ENCODE measurements at places on chromosomes 11 and 22.

DNA sequence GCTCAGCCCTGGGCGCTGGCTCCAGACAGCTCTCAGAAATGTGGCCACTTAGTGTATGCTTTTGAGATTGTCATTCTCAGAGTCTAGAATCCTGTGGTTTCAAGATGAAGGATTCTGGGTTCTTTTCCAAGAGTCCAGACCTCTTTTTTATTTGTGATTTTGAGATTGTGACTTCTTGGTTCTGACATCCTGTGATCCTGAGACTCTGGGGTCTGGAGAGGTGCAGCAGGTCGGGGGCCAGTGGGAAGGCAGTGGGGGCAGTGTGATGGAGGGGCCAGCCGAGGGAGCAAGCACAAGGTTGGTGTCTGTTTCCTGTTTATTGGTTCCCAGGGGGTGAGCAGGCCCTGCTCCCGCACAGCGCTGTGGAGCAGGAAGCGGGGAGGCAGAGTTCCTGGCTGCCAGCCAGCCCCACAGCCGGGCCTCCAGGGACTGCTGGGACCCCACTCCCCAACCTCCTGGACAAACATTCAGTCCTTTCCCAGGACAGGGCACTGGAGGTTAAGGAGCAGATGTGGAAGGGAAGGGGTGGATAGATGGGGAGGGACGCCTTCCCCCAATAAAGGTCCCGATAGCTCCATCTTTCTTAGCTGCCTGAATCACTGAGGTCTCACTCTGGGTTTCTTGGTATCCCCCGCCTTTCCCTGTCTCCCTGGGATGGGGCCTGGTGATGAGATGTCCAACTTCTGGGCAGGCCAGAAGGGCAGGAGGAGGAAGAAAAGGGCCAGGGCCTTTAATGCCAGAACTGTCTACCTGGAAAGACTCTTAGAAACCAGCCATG is 13.7 kb downstream of the ARHGEF17 start:
- no peak for DNase-seq

GRCh38 chr11:108237058-108237481 is 14.2 kb downstream of the ATM start:
- DNase-seq: no peak

DNA sequence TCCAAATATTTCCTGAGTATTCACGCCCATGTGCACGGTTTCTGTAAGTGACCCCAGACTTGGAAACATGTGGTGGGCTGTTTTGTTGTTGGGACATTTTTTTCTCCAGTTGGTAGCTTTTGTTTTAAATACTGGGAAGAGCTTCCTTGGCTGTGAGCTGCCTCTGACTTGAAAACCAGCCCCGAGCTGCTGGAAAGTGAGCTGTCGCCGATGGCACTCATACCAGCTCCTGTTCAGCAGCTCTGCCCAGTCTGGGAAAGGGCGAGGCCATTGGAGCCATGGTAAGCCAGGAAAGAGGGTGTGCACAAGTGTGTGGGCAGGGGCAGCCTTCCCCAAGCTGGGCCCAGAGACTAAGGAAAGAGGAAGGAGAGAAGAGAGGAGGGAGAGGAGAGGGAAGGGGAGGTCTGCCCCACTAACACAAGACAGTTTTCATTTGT is 3.2 kb upstream of the FLI1 start:
- DNase-seq: no peak

- no peak for DNase-seq
These were observed 33.8 kb downstream of the TXN2 start for GRCh38 chr22:36447632-36448031.

DNA sequence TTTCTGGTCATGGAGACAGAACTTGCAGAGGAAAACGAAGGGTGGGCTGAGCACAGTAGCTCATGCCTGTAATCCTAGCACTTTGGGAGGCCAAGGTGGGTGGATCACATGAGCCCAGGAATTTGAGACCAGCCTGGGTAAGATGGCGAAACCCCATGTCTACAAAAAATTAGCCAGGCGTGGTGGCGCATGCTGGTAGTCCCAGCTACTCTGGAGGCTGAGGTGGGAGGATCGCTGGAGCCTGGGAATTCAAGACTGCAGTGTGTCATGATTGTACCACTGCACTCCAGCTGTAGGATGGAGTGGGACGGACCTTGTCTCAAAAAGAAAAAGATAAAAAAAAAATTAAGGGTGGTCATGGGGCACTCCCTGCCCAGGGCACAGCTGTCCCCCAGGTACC is 5.9 kb downstream of the SERPINH1 start:
- no peak for DNase-seq

GRCh38 chr11:67415501-67416304 is at the start of gene CARNS1:
Gene CARNS1 (plus strand): TSS chr11:67415678. CDS start chr11:67416200, 522 bp downstream.
- no peak for DNase-seq

DNA sequence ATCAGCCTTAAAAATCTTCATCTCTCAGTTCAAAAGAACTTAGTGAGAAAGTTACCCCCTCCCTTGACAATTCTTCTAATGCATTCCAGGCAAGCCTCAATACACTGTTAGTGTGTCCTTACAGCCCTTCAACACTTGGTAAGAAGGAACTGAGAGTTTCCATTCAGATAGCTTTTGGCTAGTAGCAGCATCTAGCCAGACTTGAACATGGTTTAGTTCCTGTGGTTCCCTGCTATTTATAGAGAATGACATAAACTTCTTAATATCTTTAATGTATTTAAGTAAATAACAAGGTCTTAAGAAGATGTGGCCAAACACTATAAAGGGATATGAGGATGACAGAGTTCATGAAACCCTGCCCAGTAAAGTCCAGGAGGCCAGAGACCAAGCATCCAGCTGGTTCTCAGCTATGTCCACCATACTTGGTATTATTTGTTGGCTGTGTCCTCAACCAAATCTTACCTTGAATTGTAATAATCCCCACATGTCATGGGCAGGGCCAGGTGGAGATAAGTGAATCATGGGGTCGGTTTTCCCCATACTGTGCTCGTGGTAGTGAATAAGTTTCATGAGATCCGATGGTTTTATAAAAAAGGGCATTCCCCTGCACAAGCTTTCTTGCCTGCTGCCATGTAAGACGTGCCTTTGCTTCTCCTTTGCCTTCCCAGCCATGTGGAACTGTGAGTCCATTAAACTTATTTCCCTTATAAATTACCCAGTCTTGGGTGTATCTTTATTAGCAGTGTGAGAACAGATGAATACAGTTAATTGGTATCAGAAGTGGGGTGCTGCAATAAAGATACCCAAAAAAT is 132.4 kb downstream of the LARGE1 start:
- no peak for DNase-seq

GRCh38 chr11:68256331-68256741 is 15.4 kb downstream of the C11orf24 start:
- no peak for DNase-seq

Measured in tibial artery (tissue), 4 donors.